ENCODE measurements at places on chromosomes 1 and 21.

DNA sequence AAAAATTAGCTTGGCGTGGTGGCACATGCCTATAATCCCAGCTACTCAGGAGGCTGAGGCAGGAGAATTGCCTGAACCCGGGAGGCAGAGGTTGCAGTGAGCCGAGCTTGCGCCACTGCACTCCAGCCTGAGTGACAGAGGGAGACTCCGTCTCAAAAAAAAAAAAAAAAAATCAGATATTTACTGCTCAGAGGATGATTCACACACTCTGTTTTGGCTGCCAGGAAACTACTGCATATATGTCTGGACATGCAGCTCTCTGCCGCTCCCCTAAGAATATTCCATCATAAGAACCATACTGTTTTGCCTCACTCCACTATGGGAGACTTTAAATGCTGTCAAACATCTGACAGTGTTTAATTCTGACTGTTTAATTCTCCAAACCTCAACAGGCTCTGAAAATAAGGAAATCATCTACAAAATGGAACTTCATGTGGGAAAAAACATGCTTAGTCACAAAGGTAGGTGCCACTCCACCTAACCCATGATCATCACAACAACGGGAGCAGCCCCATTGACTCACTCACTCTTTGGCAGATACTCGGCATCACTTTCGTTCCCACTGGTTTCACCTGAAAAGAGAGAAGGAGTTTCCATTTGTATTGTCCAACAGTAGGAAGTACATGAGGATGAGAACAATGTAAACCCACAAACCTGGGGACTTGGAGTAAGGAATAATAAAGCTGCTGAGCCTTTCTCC, 29.3 kb upstream of the BCAS2 start:
- DNase-seq: no peak

DNA sequence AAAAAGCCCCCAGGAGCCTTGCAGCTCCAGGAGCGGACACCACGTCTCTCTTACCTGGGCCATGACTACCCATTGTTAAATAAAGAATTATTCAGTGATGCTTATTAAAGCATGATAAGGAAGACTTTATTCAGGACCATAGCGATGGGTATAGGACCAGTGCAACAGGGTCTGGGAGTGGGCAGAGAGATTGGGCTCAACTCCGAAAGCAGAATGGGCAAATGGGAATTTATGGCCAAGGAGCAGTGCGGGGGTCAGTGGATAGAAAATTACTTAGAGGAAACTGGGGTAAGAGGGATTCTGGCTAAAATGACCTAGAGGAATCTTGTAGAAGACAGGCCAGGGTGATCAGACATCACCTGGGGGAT, 580 bp upstream of the ATP5PO start:
- DNase-seq: no peak

DNA sequence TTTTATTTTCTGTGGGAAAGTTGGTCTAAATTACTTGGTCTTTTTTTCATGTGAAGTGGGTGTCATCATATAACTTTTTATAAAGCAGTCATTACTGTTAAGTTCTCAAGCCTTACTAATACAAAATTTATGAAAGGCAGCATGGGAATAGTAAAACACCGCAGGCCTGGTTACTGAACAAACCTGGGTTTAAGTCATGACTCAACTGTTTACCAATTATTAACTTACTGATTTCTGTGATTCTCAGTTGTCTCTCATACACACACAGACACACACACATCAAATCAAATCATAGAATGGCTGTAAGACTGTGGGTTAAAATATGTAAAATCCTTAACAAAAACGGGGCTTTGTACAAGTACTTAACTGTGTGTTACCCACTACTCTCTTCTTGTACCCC, 14.6 kb downstream of the MAEL start:
- DNase-seq: no peak

DNA sequence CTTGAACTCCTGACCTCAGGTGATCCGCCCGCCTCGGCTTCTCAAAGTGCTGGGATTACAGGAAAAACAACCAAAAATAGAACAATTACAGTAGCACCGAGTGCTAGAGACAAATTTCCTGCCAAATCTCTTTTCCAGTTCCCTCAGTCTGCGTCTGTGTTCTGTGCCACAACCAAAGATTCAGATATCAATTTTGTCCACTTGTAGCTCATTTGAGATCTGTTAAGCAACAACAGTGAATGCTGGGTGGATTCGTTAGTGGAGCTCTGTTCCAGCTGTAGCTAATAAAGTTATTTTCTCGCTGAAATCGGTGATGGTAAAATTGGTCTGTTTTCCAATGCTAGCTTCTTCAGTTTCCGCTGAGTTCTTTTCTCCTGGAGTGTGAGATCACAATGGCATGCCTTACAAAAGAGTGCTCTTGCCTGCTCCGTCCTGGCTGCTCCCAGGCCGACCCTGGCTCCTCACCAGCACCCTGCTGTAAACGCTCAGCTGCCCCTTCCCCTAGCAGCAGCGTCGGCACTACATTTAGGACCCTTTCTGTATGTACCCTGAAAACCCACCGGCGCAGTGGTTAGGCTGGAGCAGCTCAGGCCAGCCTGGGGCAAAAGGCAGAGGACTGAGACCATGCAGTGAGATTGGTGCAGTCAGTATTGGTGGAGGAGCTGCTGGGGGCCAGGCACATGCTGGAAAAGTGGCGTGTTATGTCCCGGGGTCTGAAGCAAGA, 395.4 kb downstream of the KIF26B start:
- DNase-seq: no peak

DNA sequence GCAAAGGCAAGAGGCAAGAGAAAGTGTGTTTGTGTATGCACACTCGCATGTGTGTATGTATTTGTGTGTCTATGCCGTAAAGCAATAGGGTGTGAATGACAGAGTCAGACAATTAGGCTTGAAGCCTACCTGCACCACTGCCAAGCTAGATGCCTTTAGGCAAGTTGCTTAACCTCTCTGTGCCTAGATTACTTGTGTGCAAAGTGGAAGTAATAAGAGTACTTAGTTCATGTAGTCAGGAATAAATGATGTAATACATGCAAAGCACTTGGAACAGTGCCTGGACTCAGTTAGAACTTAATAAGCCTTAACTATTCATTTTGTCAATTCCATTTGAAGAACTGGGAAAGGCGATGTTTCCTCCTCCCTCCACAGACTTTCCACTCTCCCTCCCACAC, 31.7 kb downstream of the LAMB3 start:
- DNase-seq: no peak

DNA sequence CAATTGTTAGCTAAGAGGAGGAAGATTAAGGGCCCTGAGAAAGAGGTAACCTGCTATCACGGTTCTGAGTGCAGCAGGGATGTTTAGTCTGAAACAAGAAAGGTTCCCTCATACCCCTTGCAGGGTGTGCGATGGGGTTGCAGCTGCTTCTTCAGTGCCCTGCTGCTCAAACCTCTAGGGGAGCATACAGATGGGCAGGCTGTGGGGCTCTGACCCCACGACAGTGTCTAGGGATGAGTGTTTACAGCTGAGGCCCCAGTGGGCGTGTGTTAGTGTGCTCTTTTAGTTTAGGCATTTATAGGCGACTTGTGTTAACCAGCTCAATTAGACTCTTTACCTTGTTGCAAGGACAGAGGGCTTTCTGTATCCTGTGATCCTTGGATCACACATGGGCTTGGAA, 41.3 kb upstream of the PLA2G5 start:
- DNase-seq: no peak

DNA sequence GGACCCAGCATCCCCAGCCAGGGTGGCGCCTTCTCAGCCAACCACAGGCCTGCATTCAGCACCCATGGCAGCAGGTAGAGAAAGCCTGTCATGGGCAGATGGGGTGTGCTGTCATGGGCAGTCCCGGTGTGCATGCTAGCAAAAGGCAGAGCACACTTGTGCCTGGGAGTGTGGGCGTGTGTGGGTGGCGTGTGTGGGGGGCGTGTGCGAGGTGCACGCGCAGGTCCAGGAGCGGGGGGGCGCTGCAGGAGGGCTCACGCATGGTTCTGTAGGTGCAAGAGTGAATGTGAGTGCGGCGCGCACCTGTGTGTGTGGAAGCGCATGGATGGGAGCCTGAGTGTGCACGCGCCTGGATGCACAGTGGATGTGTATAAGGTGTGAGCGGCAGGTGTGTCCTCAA, 137.2 kb downstream of the CASZ1 start:
- no peak for DNase-seq

DNA sequence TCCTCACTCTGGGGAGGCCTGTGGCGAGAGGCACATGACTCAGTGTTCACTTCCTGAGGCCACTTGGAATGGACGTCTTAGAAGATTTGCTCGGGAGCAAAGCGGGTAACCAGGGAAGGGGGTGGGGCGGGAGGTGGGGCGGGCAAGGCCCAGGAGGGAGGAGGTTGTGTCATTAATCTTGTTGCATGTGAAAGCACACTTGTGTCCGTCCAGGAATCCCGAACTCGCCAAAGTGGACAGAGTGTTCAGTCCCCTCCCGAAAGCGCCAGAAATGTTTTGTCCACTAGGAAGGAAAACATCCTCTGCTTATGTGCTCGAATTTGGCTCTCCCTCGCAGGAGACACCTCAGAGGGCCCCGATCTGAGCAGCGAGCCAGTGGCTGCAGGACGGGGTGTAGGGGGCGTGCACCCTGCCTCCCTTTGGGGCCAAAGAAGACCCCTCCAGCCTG, 84.2 kb downstream of the SPSB1 start:
- DNase-seq: no peak

DNA sequence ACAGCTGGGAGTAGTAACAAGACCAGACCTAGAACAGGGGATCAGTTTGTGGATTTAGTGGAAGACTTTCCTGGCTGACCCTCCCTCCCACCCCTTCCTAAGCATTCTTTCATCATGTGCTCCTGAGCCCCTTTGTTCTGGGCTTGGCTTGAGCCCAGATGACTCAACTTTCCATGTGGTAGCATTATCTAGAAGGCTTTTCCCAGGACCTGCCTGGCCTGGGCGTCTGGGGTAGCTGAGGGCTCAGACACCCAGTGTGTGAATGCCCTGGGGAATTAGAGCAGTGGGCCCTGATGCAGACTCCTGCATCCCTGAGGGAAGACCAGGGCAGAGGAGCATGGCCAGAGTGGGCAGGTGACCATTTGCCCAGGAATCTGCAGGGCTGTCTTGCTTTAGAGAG, 44.1 kb upstream of the TSPAN2 start:
- DNase-seq: no peak

GRCh38 chr1:52266507-52266906, 99.5 kb downstream of the CC2D1B start:
- DNase-seq: no peak

DNA sequence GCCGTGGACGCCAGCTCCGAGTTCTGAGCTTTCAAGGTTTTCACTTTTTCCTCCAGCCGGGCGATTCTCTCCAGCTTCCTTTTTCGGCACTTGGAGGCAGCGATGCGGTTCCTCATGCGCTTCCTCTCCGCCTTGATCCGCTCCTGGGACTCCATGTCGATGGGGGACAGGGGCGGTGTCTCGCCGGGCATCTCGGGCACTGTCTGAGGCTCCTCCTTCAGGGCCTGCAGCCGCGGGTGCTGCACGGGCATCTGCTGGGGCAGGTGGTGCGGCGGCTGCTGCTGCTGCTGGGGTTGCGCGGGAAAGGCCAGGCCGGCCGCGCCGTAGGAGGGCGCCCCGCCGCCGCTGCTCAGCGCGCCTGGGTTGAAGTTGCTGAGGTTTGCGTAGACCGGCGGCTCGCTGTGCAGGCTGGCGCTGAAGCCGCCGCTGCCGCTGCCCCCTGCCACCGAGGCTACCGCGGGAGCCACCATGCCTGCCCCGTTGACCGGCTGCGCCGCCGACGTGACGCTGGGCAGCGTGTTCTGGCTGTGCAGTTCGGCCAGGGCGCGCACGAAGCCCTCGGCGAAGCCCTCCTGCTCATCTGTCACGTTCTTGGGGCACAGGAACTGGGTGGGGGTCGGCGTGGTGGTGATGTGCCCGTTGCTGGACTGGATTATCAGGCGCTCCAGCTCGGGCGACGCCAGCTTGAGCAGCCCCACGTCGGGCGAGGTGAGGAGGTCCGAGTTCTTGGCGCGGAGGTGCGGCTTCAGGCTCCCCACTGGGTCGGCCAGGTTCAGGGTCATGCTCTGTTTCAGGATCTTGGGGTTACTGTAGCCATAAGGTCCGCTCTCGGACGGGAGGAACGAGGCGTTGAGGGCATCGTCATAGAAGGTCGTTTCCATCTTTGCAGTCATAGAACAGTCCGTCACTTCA, 1.4 kb downstream of the JUN start:
- peak; percentile 51 for DNase-seq

DNA sequence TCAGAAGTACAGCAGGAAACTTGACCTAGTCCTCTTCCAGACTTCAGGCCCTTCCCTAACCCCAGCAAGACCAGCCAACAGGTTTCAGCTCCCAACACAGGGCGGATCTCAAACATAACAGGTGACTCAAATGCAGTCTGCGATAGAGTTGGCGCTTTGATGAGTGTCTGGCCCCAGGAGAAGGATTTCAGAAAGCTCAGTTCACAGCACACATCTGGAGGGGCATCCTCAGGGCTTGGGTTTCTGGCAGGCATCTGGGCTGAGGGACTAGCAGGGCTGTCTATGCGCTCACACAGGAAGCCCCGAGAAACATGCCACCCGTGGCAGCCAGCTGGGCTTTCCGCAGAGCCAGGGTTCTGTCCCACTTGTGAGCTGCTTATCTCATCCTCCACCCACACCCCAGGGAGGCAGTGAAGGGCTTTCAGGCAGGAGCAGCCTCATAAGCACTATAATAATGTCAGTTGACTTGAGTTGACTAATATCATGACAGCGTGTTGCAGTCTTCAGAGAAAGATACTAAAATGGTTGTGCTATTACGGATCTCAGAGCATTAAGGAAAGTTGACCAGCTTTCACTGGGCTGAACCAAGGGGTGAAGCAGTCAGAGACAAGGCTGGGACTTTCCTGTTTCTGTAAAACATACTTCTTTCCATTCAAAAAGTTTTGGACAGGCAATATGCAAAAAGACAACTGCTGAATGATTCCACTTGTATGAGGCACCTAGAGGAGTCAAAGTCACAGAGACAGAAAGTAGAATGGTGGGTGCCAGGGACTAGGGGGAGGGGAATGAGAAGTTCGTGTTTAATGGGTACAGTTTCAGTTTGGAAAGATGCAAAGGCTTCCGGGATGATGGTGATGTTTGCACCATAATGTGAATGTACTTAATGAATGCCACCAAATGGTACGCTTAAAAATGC, 233.0 kb upstream of the IRF2BP2 start:
- peak; percentile 67 for DNase-seq

- DNase-seq: no peak
Measured at GRCh38 chr1:19007491-19008441, 51.3 kb upstream of the IFFO2 start.

DNA sequence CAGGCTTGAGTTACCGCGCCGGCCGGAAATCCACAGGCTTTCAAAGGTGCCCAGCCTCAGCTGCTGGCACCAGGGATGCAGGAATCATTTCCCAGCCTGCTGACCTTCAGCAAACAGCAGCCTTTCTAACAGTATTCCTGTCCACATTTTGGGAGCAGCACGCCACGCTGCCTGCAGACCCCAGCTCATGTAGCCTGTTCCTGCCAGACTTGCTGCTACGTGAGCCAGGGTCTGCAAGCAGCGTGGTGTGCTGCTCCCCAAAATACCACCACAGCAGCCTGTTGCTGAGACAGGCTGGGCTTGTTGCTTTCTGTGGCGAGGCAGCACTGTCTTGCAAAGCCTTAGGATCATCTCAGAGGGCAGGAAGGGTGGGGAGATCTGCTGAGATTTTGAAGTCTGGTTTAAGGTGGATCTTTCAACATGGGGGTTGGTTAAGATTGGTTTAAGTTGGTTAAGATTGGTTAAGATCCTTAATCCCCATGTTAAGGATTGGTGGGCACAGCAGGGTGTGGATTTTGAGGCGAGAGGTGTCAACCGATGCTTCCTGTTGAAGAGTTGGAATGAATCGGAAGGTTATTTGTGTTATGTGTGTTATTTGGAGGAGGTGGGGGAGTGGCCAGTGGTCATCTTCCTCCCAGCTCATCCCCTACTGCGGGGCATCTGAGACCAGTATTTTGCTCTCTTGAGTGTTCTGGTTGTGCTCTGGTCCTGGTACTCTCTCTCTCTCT, 12.9 kb downstream of the FAAH start:
- no peak for DNase-seq

Data from activated T-helper 1 cell treated with anti-CD3 and anti-CD28 coated beads, Interleukin-12 subunit alpha, Interleukin-12 subunit beta, Interleukin-2, Interleukin-4 antibody, amounts not matched to agents 30 ng/mL and 10 ng/mL and 1 ng/mL, durations not matched to agents 14 hours and 24 hours and 36 hours (primary cell).